Cardiac muscle cell (in vitro differentiated cells and primary cell): ENCODE measurements at places on chromosomes 11 and 22. TPM values are rescaled to one million over a fixed set of nuclear protein-coding genes. Genes with fewer than 3 reads are reported as not detected.

DNA sequence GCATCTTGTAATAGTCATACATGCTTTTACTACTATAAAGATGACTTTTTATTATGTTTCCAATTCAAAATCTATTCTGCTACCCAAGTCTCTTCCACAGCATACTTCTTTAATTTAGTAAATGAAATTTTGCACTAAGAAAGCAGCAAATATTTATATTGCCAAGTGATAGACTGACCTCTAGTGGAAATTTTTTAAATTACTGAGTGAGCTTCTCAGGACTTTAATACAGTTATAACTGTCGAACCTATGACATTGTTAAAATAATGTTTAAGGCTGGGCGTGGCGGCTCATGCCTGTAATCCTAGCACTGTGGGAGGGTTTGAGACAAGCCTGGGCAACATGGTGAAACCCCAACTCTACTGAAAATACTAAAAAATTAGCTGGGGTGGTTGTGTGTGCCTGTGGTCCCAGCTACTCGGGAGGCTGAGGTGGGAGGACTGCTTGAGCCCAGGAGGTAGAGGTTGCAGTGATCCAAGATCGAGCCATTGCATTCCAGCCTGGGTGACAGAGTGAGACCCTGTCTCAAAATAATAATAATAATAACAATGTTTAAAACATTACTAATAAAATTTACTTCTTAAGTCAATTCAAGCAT, 27.3 kb downstream of the STK33 start:
- H3K4me3 ChIP-seq: no peak overlapping the region
- DNase-seq: peak; percentile 62
- H3K27me3 ChIP-seq: no peaks in the 10 kb centered on the region
- no peaks in the 10 kb centered on the region for H3K36me3 ChIP-seq

GRCh38 chr11:19777039-19777376, 64.4 kb downstream of the NAV2 start:
- no peaks in the 10 kb centered on the region for H3K36me3 ChIP-seq
- H3K4me3 ChIP-seq: peak overlapping the region; percentile 44
- peaks cover 87% of the 10 kb centered on the region for H3K27me3 ChIP-seq
- peak; percentile 32 for DNase-seq

- no peaks in the 10 kb centered on the region for H3K36me3 ChIP-seq
- DNase-seq: peak; percentile 24
- H3K27me3 ChIP-seq: peaks cover 11% of the 10 kb centered on the region
- H3K4me3 ChIP-seq: no peak within 1 kb of the TSS
- no peak within 1 kb of the TSS for H3K27ac ChIP-seq
- H3K4me1 ChIP-seq: no peaks in the 10 kb centered on the region
Measured at GRCh38 chr22:30079952-30080533, at the start of gene HORMAD2. HORMAD2 (plus strand) TSS chr22:30080464; CDS start chr22:30093953, 13,489 bp downstream.

DNA sequence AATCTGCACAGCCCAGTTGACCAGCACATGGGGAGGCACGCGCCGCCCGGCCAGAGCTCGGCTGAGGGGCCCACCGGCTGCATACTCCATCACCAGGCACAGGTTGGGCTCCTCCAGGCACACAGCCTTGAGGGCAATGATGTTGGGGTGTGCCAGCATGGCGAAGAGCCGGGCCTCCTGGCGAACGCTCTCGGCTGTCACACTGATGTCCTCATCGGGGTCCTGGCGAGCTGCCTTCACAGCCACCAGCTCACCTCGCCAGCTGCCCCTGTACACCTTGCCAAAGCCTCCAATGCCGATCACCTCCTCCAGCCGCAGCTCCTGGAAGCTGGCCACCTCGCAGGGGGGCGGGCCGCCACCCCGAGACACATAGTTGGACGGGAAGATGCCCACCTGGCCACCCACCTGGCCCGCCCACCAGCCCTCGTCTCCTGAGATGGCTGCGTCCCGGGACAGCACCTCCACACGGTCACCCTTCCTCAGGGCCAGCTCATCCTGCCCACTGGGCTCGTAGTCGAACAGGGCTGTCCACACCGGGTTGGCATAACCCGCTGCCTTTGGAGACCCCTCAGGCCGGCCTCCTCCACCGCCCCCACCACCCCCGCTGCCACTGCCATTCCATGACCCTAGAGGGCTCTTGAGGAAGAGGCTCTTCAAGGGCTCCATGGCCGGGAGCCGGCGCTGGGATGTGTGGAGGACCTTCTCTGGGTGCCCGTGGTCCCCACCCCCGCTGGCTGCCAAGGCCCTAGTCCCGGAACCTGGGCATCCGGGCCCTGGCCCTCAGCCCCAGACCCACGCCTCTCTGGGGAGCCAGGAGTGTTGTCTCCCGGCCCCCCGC, 711 bp downstream of the MAP3K11 start:
- peaks cover 12% of the 10 kb centered on the region for H3K4me1 ChIP-seq
- H3K36me3 ChIP-seq: no peaks in the 10 kb centered on the region
- peak overlapping the region; percentile 69 for H3K4me3 ChIP-seq
- DNase-seq: peak; percentile 28
- no peaks in the 10 kb centered on the region for H3K27me3 ChIP-seq
- H3K27ac ChIP-seq: peak overlapping the region; percentile 77

Gene MMP27
- not detected in 2 replicates for polyA plus RNA-seq

Gene OR5AL1
- polyA plus RNA-seq: not detected in 2 replicates

Gene TMEM45B
- polyA plus RNA-seq: 0.10 and 0.37 TPM in 2 replicates

Gene FDXACB1
- polyA plus RNA-seq: 4.9 and 5.5 TPM in 2 replicates
